Sigmoid colon (tissue), 7 donors: ENCODE measurements at places on chromosomes 1 and 21. TPM values are rescaled to one million over a fixed set of nuclear protein-coding genes. Genes with fewer than 3 reads are reported as not detected.

GRCh38 chr1:162107911-162108310 lies 38.4 kb downstream of the NOS1AP start:
- DNase-seq: no peak
- no peaks in the 10 kb centered on the region for H3K36me3 ChIP-seq
- H3K4me3 ChIP-seq: no peak overlapping the region
- no peaks in the 10 kb centered on the region for H3K27me3 ChIP-seq

EPHA8 gene
- total RNA-seq: not detected

GRCh38 chr1:1246577-1247340 lies at the start of gene C1QTNF12:
Gene C1QTNF12 (minus strand): TSS chr1:1246722. CDS start chr1:1246690, 32 bp downstream.
- no peaks in the 10 kb centered on the region for H3K36me3 ChIP-seq
- H3K27ac ChIP-seq: no peak within 1 kb of the TSS
- H3K4me3 ChIP-seq: no peak within 1 kb of the TSS
- peaks cover 13% of the 10 kb centered on the region for H3K4me1 ChIP-seq
- H3K27me3 ChIP-seq: peaks cover 34% of the 10 kb centered on the region

HOOK1 gene
- total RNA-seq: 1.1 TPM

DNA sequence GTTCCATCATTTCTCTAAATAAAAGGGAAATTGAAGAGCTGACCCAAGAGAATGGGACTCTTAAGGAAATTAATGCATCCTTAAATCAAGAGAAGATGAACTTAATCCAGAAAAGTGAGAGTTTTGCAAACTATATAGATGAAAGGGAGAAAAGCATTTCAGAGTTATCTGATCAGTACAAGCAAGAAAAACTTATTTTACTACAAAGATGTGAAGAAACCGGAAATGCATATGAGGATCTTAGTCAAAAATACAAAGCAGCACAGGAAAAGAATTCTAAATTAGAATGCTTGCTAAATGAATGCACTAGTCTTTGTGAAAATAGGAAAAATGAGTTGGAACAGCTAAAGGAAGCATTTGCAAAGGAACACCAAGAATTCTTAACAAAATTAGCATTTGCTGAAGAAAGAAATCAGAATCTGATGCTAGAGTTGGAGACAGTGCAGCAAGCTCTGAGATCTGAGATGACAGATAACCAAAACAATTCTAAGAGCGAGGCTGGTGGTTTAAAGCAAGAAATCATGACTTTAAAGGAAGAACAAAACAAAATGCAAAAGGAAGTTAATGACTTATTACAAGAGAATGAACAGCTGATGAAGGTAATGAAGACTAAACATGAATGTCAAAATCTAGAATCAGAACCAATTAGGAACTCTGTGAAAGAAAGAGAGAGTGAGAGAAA lies 38.4 kb downstream of the CENPF start:
- no peak for DNase-seq
- H3K27me3 ChIP-seq: no peaks in the 10 kb centered on the region
- no peaks in the 10 kb centered on the region for H3K4me1 ChIP-seq
- no peak overlapping the region for H3K4me3 ChIP-seq
- no peaks in the 10 kb centered on the region for H3K36me3 ChIP-seq

GRCh38 chr1:112395256-112395820 lies 676 bp upstream of the CTTNBP2NL start:
- H3K4me1 ChIP-seq: peaks cover 74% of the 10 kb centered on the region
- no peaks in the 10 kb centered on the region for H3K36me3 ChIP-seq
- H3K27ac ChIP-seq: peak overlapping the region; percentile 91
- no peaks in the 10 kb centered on the region for H3K27me3 ChIP-seq
- peak overlapping the region; percentile 94 for H3K4me3 ChIP-seq

SLC2A5 gene
- total RNA-seq: 5.0 TPM

DNA sequence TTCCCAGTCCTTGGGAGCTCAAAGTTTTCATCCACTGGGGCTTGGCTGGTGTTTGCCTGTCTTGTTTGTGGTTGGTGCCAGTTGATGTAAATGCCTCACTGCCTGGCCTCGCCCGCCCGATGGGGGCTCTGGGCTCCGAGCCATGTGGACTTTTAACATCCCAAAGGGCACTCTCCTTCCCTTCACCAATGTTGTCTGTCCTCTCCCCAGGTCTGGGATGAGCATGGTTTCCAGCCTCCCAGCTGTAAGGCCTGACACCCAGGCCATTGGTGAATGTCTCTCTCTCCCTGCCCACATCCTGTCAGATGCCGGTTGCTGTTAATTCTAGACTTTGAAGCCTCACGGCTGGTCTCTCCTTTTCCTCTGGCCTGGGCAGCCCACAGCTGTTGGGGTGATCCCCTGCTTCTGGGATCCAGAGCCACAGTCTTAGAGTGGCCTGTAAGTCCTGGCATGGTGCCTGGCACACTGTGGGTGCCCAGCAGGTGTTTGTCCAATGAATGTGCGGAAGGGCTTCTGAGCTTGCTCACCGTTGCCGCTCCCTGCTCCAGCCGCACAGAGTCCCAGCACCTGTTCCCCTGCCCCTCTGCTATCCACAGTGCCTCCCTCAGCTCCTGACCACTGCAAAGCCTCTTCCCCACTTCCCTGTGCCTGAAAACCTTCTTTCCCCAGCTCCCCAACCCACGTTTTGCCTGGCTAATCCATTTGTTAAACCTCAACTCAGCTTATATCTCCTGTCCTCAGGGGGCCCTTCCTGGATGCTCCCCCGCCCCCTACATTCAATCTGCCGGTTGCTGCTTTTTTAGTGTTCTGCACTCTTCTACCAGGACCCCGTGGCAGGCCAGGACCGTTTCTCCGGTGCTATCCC lies 3.3 kb upstream of the C1orf174 start:
- H3K4me3 ChIP-seq: no peak overlapping the region
- H3K36me3 ChIP-seq: no peaks in the 10 kb centered on the region
- no peaks in the 10 kb centered on the region for H3K27me3 ChIP-seq
- H3K4me1 ChIP-seq: no peaks in the 10 kb centered on the region
- DNase-seq: no peak

- H3K36me3 ChIP-seq: no peaks in the 10 kb centered on the region
- H3K27ac ChIP-seq: no peak overlapping the region
- DNase-seq: no peak
- H3K27me3 ChIP-seq: no peaks in the 10 kb centered on the region
Measured at GRCh38 chr21:28239340-28239739, 753.3 kb downstream of the LTN1 start.

- no peak overlapping the region for H3K27ac ChIP-seq
- no peak for DNase-seq
- H3K27me3 ChIP-seq: peaks cover 11% of the 10 kb centered on the region
- no peaks in the 10 kb centered on the region for H3K4me1 ChIP-seq
- H3K4me3 ChIP-seq: no peak overlapping the region
Measured at GRCh38 chr1:25041916-25042315, 111.8 kb upstream of the RUNX3 start.

BEND5 gene
- total RNA-seq: 12.7 TPM
